Stimulated activated CD4-positive, alpha-beta T cell treated with anti-CD3 and anti-CD28 coated beads, TNF-alpha, amount 100 ng/mL, for 4 hours (primary cell): ENCODE measurements at places on chromosomes 3 and 15.

- DNase-seq: no peak
These were observed 13.0 kb upstream of the UBR1 start for GRCh38 chr15:43118829-43119228.

GRCh38 chr3:39165518-39165917 is 12.1 kb upstream of the CSRNP1 start:
- DNase-seq: no peak

DNA sequence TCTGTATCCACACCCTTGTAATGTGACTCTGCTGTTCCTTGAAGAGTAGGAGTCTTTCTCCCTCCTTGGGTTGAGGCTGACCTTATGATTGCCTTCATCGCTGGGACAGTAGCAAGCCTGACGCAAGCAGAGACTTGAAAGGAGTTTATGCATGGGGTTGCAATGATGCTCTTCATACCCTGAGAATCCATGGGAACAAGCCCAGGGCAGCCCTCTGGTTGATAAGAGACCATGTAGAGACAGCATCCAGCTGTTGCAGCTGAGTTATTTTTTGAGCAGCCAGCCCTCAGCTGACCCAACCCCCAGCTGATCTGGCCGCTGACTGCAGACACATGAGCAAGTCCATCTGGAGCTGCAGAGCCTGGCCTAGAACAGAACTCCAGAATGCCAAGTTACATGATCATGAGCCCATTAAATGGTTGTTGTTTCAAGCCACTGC is 60.6 kb upstream of the ARNT2 start:
- no peak for DNase-seq

DNA sequence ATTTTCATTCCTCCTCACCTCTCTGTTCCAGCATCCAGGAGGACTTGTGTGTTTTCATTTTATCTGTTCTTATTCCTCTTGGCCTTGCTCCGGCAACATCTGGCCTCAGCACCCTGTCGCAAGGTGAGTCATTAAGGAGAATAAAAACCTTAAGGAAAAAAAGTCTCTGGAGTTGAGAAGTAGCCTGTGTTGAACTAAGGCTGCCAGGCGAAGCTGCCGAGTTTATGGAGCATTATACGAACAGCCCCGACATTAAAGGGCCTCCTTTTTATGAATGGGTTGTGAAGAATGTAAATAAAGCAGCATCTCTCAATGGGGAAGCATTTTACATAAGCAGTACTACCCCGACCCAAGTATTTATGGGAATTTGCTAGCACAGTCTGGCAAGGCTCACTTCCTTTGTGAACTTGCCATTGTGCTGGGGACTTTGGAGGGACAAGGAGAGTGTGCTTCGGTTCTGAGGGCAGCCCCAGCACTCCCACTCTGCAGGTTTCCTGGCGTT is 4.7 kb downstream of the BAHD1 start:
- DNase-seq: no peak

GRCh38 chr15:83694536-83694935 is 40.6 kb downstream of the ADAMTSL3 start:
- DNase-seq: no peak

GRCh38 chr3:111895071-111895470 is 36.0 kb downstream of the PHLDB2 start:
- DNase-seq: no peak

DNA sequence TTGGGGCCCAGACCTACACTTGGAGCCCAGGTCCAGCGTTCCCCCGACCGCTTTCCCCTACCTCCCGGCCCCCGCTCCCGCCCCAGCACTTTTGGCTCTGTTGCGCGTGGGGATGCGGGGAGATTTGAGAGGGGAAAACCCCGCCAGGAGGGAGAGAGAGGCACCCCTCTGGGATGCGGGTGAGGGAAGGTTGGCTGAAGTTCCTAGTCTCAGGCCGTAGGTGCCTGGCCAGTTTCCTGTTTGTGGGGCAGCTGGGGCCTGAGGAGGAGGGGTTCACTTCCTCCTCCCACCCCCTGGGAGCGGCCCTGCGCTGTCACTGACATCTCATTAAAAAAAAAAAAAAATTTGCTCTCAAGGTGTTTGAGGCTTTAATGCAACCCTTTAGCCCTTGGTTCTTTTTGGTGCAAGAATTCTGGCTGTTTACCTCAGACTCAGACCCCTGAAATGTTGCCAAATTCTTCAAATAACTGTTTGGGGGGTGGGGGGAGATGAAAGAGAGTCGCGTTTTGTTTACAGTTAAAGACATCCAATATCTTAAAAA is 2.6 kb downstream of the FAM43A start:
- no peak for DNase-seq

DNA sequence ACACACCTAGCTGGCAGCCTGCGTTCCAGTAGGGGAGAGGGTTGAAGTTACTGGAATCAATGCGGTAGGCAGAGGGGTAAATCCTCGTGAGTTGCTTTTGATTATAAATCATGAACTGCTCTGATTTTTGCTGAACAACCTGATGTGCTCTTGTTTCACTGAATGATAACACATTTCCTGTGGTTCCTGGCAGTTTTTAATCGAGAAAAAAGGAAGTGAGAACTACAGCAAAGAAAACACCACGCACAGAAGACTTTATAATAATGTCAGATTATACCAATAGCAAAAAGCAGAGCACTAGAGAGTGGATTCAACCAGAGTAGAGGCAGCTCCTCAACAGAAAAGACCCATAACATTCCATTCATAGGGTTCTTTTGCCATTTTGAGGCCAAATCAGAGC is 200.8 kb upstream of the STRIT1 start:
- DNase-seq: no peak

- DNase-seq: no peak
These were observed 357 bp upstream of the MAN2C1 start for GRCh38 chr15:75368689-75369239.

DNA sequence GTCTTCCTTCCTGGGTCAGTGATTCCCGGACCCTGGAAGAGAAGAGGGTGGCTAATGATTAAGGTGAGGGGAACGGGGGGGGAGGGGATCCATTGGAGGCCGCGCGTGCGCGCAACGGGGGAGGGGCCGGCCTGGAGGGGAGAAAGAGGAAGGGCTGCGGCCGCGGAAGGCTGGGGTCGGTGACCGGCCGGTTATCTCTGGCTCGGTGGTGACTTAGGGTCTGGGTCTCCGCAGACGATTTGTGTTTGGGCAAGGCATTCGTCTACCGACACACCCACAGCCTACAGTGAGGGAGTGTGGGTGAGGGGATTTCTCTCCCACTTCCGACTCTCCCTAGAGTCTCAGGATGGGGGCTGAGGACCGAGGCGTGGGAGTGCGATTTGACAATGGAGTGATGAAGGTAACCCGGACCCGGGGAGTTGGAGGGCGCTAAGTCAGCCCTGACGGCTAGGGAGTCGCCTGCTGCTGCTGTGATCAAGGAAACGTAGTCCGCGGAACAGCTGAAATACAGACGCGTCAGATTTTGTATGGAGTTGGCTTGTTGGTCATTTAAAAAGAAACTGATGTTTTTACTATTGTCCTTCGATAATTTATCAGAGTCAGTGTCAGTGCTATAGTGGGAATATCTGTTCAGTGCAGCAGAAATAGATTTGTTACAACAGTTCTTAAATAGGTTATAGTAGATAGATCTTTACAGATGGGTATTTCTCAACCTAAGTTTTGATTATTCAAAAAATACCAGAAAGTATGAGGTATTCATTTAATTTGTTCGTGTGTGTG is 733 bp downstream of the RNF111 start:
- DNase-seq: peak; percentile 34

DNA sequence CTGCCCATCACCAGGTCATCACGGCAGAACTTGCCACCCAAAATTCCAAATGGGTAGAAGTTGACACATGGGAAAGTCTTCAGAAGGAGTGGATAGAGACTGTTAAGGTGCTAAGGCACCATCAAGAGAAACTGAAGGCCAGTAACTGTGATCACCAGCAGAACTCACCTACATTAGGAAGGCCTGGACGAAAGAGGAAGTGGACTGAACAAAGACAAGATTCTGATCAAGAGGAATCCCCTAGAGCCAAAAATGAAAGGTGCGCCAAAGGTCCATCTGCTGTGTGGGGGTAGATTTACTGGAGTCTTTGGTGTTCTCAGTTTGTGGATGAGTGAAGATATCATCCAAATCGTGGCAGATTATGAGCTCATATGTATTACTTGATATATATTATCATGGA is 46.3 kb upstream of the P3H2 start:
- no peak for DNase-seq

DNA sequence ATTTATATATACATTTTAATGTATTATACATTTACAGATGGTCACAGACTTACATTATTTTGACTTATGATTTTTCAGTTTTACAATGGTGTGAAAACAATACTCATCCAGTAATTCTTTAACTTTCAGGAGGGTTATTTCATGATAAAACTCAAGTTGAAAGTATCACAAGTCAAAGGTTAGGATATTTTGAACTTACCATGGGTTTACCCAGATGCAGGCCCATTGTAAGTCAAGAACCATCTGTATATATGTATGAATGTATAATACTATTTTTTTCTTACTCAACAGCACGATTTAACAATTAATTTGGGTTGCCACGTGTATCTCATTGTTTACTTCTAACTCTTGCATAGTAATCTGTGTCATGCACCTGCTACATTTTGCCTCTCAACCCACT is 1002.0 kb downstream of the OTOL1 start:
- DNase-seq: no peak

- DNase-seq: no peak
These were observed 41.3 kb downstream of the MEIS2 start for GRCh38 chr15:37059086-37059485.

GRCh38 chr3:119862616-119863015 is 80.7 kb downstream of the NR1I2 start:
- no peak for DNase-seq

DNA sequence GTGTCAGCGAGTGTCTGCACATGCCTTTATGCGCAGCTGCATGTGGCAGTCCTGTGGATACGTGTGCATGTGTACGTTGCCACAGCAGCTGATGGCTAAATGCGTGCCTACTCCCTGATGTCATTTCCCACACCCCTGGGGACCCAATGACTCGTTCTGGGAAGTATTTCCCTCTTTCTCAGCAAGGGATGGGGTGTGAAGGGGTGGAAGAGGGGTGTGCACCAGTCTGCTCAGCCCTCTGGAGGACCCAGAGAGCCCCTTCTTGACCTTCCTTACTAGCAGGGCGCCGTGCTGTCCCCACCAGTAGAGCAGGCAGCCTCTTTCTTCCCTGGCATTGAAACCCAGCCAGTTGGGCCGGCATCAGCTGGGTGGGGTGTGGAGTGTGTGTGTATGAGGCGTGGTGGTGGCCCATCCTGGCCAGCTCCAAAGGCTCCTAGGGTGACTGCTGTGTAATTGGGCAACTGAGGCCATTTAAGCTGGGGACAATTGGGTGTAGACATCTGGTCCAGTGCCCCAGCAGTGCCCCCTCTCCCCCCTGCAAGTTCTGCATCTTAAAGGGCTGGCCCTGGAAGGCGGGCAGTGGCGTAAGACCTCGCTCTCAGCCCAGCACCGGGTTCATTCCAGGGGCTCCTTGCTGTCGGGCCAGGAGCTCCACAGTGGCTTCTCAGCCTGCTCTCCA is 19.2 kb downstream of the SNX33 start:
- DNase-seq: no peak

- no peak for DNase-seq
These were observed 15.6 kb downstream of the CPA3 start for GRCh38 chr3:148880681-148881080.

- no peak for DNase-seq
These were observed 174.6 kb downstream of the CHST2 start for GRCh38 chr3:143294188-143294587.

DNA sequence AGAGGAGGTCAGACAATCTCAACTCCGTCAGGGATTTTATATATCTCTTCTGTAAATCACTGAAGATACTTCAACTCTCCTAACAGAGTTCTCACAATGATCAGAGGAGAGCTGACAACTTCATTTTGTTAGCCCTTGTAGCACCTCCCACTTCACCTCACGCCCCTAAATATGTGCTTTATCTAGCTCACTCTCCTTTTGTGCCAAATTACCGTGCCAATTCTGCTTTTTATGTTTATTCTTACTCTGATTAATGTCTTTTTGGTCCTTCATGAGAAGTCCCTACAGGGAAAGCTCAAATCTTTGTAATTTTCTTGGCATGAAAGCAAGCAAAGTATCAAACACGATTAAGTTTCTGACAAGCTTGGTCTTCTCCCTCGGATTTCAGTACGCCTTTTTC is 636.1 kb upstream of the NAALADL2 start:
- DNase-seq: no peak

GRCh38 chr3:115768661-115769060 is 145.4 kb downstream of the GAP43 start:
- no peak for DNase-seq

DNA sequence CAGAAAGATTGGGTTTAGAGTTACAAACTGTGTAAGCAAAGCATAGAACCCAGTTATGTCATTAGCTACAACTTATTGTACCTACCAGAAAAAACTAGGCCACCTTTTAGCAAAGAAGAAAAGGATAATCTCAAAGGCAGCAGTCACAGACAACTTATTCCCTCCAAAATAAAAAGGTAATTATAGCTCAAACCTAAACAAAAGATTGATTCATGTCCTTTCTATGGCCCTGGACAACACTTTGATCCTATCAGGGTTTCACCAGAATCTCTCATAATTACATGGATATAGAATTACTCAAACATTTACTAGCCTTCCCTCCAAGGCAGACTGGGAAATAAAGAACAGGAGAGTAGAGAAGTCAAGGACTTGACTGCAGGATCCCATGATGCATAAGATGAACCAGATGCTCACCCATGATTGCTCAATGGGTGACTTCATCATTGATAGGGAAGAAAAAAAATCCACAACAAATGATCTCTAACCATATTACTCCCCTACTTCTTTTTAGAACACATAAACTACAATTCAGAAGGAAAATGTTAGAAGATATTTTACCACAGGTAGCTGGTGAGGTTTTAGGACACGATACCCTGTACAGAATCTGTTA is 17.4 kb downstream of the DET1 start:
- no peak for DNase-seq

GRCh38 chr3:68703066-68703465 is 229.3 kb downstream of the TAFA4 start:
- no peak for DNase-seq
